Right renal pelvis (tissue), 4 donors: ENCODE measurements at places on chromosomes 7 and 10. TPM values are rescaled to one million over a fixed set of nuclear protein-coding genes. Genes with fewer than 3 reads are reported as not detected.

The CCDC172 gene
- not detected for polyA plus RNA-seq

The WNT2 gene
- polyA plus RNA-seq, result 0.73 TPM

The ZNF503 gene
- polyA plus RNA-seq, result 70.5 TPM

The PNLIP gene
- not detected for polyA plus RNA-seq

The NPTX2 gene
- polyA plus RNA-seq, result 3.6 TPM

The TBXAS1 gene
- polyA plus RNA-seq, result 27.9 TPM

The AKR1D1 gene
- polyA plus RNA-seq, result 0.09 TPM

The NPC1L1 gene
- 2.9 TPM for polyA plus RNA-seq

The GRID2IP gene
- 0.60 TPM for polyA plus RNA-seq

The TRA2A gene
- 177 TPM for polyA plus RNA-seq

The C10orf67 gene
- 2.4 TPM for polyA plus RNA-seq

The NEUROG3 gene
- not detected for polyA plus RNA-seq

The SEPTIN14 gene
- 0.17 TPM for polyA plus RNA-seq

The CALML3 gene
- polyA plus RNA-seq, result not detected

The RTKN2 gene
- 13.7 TPM for polyA plus RNA-seq

The CCZ1 gene
- polyA plus RNA-seq, result 96.3 TPM

The TMEM196 gene
- polyA plus RNA-seq, result not detected

The WEE2 gene
- 0.21 TPM for polyA plus RNA-seq

The GBX1 gene
- 0.13 TPM for polyA plus RNA-seq

The OR6V1 gene
- polyA plus RNA-seq, result not detected

The LRRC27 gene
- polyA plus RNA-seq, result 23.2 TPM

The NSMCE4A gene
- polyA plus RNA-seq, result 75.0 TPM

The TUBB8 gene
- 0.71 TPM for polyA plus RNA-seq

The ELAPOR2 gene
- 6.4 TPM for polyA plus RNA-seq

The RGR gene
- 0.34 TPM for polyA plus RNA-seq
